Trophoblast cell (in vitro differentiated cells and primary cell): ENCODE measurements at places on chromosomes 11 and 22.

- DNase-seq, result no peak
Measured at GRCh38 chr22:36760786-36761185, 15.1 kb downstream of the IFT27 start.

DNA sequence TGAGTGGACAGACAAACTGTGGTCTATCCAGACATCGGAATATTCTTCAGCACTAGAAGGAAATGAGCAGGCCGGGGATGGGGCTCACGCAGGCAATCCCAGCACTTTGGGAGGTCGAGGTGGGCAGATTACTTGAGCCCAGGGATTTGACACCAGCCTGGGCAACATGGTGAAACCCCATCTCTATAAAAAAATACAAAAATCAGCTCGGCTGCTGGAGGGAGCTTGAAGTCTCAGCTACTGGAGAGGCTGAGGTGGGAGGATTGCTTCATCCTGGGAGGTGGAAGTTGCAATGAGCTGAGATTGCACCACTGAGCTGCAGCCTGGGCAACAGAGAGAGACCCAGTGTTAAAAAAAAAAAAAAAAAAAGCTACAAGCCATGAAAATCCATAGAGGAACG lies 8.0 kb upstream of the CTSD start:
- DNase-seq, result no peak

DNA sequence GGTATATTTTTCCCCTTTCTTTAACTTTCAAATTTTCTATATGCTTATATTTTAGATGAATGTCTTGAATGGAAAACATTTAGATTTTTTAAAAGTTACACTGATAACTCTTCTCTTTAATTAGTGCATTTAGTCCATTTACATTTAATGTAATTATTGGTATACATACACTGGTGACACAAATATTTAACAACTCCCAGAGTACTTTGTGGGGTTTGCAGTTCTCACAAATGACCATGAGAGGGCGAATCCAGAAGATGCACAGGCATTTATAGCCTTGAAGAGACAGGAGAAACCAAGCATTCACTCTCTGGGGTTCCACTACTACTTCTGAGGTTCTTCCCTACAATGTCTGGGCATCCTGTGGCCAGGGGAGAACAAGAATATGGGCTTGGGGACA lies 125.1 kb downstream of the TIMP3 start:
- peak; percentile 78 for DNase-seq

DNA sequence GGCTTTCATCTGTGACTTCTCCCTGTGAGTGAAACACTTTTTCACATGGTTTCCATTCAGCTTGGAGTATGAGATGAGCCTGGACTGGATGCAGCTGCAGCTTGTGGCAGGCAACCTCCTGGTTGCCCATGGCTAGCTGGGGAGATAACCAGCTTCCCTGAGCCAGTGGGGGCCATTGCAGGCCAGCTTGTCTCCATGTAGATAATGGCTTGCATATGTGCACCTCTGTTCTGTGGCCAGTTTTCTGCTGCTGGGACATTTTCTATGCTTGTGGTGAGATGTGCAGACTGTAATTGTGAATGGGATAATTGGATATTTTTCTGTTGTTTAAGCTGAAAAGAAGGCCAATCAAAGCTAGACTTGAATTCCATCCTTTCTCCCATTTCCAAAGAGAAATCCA lies 38.5 kb downstream of the INSC start:
- no peak for DNase-seq

DNA sequence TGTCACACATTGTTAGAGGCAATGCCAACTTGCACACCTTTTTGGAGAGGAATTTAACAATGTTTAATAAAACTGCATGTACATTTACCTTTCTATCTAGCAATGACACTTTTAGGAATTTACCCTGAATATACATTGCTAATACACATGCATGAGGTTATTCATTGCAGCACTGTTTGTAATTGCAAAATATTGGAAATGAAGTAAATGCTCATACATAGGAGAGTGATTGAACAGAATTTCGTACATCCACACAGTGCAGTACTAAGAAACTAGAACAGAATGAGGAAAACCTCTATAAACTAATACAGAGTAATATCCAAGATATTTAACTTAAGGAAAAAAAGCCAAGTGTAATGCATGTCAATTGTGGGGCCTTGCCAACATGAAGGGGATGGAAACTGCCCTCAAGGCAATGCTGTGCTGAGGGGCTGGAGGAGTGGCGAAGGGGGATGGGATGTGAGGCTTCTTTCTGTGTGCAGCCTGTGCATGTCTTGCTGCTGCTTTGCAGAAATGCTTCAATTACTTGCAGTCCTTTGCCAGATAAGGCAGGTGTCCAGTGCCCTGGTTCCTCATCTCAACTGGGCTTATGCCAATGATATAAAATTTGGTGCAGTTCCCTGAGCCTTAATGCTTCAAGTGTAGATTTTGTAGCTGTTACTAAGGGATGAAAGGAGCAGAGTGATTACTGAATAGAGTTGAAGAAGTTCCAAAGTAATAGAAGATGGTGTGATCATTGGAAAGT lies 96.1 kb downstream of the GRIA4 start:
- DNase-seq, result no peak

DNA sequence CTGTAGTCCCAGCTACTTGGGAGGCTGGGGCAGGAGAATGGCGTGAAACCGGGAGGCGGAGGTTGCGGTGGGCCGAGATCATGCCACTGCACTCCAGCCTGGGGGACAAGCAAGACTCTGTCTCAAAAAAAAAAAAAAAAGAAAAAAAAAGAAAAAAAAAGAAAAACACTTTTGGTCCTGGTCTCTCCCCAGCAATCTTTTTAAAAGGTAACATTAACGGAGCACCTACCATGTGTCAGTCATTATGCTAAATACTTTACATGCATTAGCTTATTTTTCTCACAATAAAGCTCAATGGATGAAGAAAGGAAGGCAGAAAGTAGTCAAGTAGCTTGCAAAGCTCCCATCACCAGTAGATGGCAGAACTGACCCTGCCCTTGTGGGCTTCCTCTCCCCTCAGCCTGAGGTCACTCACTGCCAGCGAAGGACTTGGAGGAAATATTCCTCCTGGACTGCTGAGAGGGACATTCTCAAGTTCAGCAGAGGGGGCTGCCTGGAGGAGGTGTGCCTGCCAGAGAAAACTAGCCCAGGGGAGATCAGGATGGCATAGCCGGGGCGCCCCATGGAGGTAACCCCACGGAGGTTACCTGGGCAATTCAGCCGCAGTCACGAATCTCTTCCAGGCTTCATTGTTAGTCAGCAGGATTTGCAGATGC lies 15.5 kb downstream of the APOL3 start:
- peak; percentile 56 for DNase-seq
